ENCODE measurements at places on chromosomes 6 and 20.
A peak's percentile ranks its signal among the peaks of the same experiment; 100 is the strongest.

- no peak for DNase-seq
These were observed 49.9 kb upstream of the TMEM30A start for GRCh38 chr6:75334266-75335040.

- no peak for DNase-seq
These were observed 568 bp downstream of the AGPAT1 start for GRCh38 chr6:32175322-32175710.

GRCh38 chr6:45595010-45595851 is 217.5 kb upstream of the SUPT3H start:
- DNase-seq, result no peak

DNA sequence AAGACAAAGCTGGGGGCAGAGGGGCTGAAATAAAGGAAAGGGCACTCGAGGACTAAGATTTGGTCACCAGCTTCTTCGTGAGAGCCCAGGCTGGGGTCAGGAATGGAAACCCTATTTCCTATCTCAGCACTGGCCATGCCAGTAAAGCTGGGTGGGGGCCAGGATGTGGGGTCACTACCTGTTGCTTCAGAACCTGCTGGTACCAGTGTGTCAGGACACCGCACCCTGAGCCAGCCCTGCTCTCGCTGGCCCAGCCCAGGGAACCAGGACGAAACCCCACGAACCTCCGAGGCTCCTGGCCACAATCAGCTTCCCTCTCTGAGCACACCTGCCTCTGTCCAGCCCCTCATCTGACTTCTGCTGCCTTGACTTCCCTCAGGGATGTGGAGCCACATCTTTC is 2.1 kb downstream of the CDSN start:
- no peak for DNase-seq

GRCh38 chr6:25105070-25105925 is 169.5 kb upstream of the RIPOR2 start:
- DNase-seq, result no peak

GRCh38 chr20:63223121-63223825 is 7.3 kb upstream of the YTHDF1 start:
- peak; percentile 48 for DNase-seq

- no peak for DNase-seq
These were observed 66.1 kb upstream of the RNF24 start for GRCh38 chr20:4081421-4081820.

DNA sequence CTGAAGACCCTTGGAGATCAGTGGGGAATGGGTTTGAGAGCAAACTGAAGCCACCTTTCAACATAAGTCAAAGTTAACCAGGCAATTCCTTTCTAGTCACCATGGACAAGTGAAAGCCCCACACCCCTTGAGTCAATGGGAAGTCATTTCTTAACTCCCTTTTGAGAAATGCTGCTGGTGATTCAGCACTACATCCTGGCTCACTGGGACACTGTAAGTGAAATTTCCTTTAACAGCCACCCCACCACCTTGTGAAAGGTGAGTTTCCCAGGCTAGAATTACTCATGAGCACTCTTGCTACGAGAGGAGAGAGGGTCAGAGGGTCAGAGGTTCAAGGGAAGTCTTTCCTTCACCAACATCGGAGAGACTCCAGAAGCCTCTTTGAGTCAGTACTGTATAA is 93.3 kb upstream of the MARCKS start:
- DNase-seq, result no peak

GRCh38 chr20:32909451-32909850 is 50.7 kb downstream of the EFCAB8 start:
- no peak for DNase-seq

DNA sequence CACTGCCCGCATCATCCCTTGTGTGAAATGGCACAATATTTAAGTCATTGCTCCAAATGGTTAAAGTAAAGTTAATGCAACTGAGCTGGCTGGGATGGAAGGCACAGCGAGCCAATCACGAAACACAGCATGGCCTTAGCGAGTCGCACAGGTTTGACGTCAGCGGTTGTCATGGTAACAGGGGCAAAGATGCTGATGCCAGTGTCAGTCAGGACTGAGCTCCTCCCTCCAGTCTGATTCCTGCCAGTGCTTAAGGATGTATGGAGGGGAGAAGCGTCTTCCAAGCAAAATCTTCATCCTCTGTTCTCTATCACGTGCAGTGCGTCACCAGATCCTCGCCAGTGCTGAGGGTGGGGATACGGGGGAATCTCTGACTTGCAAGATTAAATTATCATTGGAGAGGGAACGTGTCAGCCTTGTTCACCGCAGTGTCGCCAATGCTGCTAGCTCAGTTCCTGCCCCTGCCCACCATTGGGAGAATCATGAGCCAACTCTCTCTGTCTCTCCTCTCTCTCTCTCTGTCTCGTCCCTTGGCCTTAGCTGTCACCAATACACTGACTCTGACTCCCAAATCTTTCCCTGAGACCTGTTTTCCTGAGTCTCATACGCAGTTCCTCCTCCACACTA is 24.5 kb downstream of the TSPYL4 start:
- DNase-seq, result no peak

DNA sequence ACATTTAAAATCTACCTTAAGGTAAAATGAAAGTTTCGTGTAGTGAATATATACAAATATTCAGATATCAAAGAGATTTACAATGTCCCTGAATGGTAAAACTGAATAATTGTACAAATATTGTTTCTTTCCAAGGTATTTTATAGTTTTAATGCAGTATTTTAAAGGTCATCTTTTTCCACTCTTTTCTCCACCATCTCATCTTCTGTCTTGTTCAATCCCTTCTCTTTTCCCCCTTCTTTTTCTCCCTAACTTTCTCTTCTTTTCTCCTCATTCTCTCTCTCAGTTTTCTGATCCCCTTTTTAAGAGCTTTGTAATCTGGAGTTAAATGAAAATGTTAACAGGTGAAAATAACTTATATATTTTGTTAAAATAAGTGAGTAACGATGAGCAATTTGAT is 126.9 kb downstream of the ADGRB3 start:
- no peak for DNase-seq

GRCh38 chr20:52078289-52078688 is 113.3 kb downstream of the ZFP64 start:
- no peak for DNase-seq

DNA sequence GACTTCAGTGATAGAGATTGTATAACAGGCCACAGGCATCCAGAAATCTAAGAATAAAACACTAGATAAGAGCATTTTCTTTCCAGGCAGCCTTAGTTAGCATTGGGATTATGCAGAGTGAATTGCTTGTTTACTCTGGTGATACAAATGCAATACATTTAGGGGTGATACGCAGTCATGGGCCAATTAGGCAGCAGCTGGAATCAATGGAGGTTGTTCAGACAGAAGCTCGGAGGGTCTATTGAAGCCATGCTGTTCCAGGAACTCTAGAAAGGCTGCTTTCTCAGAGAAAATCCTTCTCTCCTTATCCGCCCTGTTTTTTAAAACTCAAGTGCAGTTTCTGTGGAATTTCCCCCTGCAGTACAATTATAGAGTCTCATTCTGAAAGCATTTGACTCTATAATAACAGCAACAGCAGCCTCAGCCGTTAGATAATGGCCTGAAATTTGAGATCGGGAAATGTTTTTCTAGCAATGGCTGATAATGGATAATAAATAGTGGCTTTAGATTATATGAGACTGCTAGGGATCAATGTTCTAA is 364.3 kb upstream of the HS3ST5 start:
- DNase-seq, result no peak

DNA sequence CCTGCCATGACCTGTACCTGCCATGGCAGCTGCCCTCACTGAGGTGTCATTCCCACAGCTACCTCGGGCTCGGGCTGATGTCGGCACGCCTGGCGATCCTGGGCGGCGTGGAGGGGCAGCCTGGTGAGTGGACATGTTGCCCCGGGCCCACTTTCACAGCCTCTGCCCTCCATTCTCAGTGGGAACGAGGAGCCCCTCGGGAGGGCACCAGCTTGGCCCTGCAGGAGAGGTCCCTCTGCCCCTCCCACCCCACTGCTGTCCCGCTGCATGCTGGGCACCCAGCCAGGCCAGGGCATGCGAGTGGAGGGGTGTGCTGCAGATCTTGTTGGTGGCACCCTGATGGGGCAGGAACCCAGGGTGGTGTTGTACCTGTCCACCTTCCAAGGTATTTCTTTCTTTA is 23.0 kb downstream of the ENTPD6 start:
- DNase-seq, result no peak

- DNase-seq, result no peak
These were observed 1.8 kb downstream of the EPHA7 start for GRCh38 chr6:93417421-93418013.

DNA sequence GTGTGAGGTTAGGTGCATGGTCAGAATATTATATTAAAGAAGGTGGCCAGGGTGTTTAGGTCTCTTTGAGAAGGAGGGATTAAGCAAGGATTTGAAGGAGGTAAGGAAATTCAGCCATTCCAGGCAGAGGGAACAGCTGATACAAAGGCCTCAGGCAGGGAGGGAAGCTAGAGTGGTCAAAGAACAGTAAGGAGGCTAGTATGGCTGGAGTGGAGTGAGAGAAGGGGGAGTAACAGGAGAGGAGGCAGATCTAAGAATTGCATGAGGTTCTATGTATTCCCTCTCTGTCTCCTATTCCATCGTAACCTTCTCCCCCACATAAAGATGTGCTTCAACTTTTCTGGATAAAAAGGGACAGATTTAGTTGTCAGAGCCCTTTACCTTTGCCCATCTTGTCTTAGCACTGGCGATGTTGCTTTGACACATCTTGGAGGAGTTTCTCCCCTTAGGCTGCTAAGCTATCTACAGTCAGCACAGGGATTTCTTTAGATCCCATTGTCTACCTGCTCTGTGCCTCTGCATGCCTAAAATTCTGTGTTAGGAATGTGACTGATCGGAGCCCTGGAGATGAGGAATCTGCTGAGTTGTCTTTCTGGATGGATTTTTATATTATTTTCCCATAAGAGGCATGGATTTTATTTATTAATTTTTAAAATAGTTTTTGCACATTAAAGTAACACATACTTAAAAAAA is 59.9 kb downstream of the KLHL31 start:
- DNase-seq, result no peak

GRCh38 chr6:131914967-131915751 is 36.0 kb downstream of the CCN2 start:
- peak; percentile 44 for DNase-seq

GRCh38 chr6:82987416-82987815 is 78.2 kb downstream of the UBE3D start:
- DNase-seq, result no peak

DNA sequence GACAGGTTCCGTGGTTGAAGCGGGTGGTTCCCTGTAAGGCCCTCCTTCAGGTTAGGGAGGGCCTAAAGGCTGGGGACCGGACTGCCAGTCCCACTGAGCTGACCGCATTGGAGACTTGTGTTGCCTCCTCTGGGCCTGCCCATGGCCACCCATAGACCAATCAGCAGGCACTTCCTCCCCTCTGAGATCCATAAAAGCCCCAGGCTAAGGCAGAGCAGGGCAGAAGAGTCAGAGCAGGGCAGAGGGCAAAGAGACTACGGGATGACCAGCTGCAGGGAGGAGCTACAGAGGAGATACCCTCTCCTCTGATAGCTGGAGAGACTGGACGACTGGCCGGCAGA is 537.4 kb downstream of the TENT5A start:
- no peak for DNase-seq

- no peak for DNase-seq
These were observed 96.6 kb downstream of the AKAP7 start for GRCh38 chr6:131231891-131232290.

GRCh38 chr6:168152306-168152963 is 73.4 kb upstream of the FRMD1 start:
- no peak for DNase-seq

Data from activated naive CD4-positive, alpha-beta T cell treated with anti-CD3 and anti-CD28 coated beads, Interleukin-2, amount 50 U/mL, for 16 hours (primary cell).